ENCODE measurements at places on chromosomes 11 and 22.

GRCh38 chr11:33083918-33084317 is 44.5 kb downstream of the TCP11L1 start:
- no peak for DNase-seq

DNA sequence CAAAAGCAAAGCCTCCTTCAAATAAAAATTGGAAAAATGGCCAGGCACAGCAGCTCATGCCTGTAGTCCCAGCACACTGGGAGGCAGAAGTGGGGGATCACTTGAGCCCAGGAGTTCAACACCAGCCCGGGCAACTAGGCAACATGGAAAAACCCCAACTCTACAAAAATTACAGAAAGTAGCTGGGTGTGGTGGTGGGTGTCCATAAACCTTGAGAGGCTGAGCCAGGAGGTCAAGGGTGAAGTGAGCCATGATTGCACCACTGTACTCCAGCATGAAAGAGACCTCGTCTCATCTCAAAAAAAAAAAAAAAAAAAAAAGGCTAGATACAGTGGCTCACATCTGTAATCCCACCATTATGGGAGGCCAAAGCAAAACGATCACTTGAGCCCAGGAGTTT is 22.3 kb downstream of the DDX6 start:
- DNase-seq = no peak

GRCh38 chr11:75384438-75385080 is 14.8 kb upstream of the RPS3 start:
- DNase-seq = peak; percentile 72

DNA sequence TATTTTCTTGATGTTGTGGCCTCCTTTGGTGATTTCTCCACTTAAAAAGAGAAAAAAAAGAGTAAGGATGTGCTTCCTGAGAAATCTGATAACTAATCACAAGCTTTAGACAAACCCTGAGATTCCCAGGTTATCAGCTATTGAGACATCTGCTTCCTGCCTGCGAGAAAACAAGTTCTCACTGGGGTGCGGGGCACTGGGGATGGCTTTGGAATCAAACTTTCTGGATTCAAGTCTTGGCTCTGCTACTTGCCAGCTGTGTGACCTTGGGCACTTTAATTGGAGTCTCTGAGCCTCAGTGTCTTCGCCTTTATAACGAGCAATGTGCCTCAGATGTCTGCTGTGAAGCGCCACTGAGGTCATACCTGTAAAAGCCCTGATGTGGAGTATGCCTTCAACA is 152.5 kb upstream of the NAV2 start:
- DNase-seq = no peak

- DNase-seq = no peak
Measured at GRCh38 chr11:93757924-93758865, 16.7 kb downstream of the C11orf54 start.

- no peak for DNase-seq
Measured at GRCh38 chr11:32312206-32312817, 123.0 kb downstream of the WT1 start.

- no peak for DNase-seq
Measured at GRCh38 chr11:16833026-16833425, 94.6 kb downstream of the C11orf58 start.

DNA sequence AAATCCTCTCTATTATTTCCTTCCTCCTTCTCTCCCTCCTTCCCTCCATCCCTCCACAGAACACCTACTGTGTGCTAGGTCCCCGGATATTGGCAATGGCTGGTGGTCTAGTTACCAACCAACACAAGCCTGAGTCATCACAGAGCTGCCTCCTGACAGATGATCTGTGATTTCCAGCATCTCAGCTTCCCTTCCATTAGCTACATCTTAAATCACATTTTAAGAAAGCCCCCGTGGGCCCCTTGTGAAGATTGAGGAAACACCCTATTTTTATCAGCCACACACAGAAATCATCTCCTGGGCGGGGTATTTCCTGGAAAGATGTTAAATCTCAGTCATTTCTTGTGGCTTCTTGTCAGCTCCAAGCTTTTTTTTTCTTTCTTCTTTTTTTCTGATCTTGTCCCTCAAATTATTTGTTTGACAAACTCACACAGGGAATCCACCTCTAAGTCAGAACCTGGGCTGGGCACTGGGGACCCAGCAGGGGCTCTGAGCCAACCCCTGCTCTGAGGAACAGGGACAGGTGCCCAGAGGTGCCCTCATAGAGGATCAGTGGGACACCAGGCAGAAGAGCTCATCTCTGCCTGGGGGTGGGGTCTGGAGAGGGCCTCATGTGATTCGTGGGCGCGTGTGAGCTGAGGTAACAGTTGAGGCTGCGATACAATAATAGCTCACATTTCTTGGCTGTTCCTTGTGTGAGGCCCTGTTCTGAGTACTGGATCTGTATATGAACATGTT is 42.4 kb downstream of the CACNA1I start:
- peak; percentile 12 for DNase-seq

DNA sequence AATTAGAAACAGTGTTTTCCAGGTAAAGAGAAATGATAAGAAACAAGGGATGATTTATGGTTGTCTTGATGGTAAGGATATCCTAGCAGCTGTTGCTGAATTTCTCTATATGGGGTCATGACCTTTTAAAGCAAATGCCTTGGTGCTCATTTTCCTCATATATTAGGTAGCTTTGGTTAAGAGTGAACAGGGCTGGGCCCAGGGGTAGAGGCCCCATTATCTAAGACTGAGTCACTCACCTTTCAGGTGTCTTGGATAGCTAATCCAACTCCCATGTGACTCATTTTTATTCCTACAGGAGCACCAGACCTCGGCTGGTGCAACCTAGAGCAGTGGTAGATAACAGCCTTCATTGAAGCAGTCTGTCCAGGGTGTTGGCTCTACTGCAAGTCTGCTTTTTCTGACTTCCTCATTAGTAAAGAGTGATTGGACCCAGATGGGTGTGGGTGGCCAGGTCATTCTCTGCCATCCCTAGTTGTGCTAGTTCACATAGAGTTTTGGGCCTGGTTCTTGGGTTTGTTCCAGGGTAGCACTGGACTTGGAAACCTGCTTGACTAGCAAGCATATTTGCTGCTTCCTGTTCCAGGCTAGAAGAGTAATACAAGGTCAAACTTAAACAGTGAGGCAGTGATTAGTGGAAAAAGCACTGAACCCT is 37.4 kb downstream of the CTNND1 start:
- DNase-seq = no peak

Measured in myocyte (in vitro differentiated cells).